HS-27A (cell line): ENCODE measurements at places on chromosomes 3 and 15.
A peak's percentile ranks its signal among the peaks of the same experiment; 100 is the strongest.

DNA sequence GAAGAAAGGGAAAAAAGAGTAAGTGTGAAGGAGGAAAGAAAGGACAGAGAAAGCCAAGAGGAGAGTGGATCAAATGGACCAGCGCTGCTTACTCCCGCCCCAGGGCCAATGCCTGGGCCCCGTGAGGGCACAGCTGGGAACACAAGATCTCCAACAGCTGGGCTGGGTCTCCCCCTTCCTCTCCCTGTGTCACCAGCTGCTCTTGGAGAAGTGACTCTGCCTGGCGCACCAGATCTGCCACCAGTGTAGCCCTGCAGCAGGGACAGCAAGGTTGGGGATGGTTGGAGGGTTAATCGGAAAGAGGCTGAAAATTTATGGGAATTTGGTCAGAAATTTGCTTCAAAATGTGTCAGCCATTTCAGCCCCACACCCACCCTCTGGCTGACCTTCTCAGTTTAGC lies 8.4 kb downstream of the CDAN1 start:
- no peak for DNase-seq

GRCh38 chr3:33645060-33645647 lies 72.9 kb downstream of the CLASP2 start:
- DNase-seq: no peak

DNA sequence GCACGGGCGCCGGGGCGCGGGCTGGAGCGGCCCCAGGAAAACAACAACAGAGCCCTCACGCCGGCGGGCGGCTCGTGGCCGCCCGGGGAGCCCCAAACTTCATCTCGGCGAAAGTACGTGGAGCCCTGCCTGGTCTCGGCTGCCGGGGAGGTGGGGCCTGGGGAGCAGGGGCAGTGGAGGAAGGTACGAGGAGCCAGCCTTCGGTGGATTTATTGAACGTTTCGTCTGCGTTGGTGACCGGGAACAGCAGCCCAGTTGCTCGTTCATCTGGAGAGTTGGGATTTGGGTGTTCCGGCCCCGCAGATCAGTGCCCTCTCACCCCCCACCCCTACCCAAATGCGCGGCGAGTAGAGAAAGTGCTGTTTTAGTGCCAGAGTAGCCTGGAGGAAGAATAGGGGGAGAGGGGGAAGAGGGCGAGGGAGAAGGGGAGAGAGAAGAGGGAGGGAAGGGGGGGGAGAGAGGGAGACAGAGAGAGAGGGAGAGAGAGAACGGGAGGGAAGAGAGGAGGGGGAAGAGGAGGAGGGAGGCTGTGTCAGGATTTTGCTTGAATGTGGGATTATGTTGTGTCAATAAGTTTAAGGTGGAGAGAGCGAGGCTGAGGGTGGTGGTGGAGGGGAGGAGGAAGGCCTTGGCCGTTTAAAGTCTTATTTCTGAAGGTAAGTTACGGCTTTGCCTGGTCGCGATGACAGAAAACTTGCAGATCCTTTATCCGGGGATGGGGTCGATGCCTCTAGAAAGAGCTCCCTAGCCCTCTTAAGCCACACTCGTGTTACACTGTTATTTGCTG lies 970 bp downstream of the BBX start:
- peak; percentile 36 for DNase-seq

DNA sequence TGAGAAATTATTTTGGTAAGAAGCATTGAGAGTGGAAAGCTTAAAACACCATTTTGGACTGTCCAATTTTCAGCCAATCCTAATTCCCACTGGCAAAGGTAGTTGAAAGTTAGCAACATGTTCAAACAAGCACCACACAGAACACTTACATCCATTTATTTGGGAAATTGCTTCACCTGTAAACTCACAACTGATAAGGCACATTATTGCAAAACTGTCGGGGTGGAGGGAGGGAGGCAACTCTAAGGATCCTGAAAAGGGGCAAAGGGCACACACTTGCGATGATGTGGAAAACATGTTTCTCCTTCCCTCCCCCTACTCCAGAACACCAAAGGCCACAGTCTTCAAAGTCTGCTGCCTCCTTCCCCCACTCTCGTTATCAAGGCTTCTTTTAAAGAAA lies 9.4 kb downstream of the TMEM41A start:
- no peak for DNase-seq

DNA sequence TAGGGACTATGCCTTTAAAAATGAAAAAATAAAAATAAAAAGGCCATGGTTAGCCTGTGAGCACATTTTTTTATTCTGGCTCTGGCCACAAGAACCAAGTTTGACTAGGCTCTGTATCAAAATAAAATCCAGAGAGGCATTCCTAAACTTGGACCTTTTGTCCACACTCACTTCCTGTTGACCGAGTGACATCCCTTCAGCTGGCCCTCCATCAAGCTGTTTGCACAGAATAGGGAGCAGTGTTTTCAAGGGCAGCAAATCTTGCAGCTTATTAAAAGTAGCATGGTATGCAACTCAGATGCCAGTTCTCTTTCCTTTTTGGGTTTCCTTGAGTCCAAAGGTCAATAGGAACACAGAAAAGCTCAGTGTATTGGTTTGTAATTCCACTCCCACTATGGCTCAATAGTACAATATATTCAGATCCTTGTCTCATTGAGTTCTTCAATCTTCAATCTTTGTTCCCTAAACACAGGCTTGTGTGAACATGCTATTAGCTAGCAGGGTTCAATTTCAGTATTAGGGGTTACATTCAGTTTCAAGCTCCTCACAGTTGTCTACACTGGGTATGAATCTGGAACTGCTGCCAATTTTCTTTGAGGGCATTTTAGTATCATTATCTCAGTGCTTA lies 244.5 kb downstream of the RBMS3 start:
- no peak for DNase-seq

GRCh38 chr15:39468331-39468730 lies 112.5 kb upstream of the THBS1 start:
- DNase-seq: no peak

- DNase-seq: no peak
Observed at GRCh38 chr15:27017168-27017809, 46.3 kb downstream of the GABRG3 start.

- DNase-seq: no peak
Observed at GRCh38 chr3:144109944-144110343, 138.3 kb downstream of the DIPK2A start.

- DNase-seq: no peak
Observed at GRCh38 chr15:57789225-57789624, 82.7 kb downstream of the POLR2M start.

DNA sequence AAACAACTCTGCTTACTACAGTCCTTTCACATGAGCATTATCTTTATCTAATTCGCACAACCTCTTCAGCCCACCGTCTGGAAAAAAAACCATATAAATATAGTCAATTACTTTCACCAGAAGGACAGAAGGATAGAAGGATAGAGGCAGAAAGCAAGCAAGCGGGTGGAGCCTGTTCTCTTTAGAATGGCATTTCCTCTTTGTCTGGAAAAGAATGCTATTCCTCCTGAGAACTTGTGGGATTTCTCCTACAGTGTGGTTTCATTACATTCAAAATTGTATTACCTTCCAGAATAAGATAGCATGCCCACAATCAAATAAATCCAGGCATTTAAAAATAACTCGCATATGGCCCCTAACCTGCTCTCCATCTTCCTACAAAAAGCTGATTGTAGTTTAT lies 23.1 kb downstream of the SLC30A4 start:
- DNase-seq: no peak

GRCh38 chr3:149299938-149300801 lies 33.3 kb downstream of the TM4SF18 start:
- peak; percentile 92 for DNase-seq

DNA sequence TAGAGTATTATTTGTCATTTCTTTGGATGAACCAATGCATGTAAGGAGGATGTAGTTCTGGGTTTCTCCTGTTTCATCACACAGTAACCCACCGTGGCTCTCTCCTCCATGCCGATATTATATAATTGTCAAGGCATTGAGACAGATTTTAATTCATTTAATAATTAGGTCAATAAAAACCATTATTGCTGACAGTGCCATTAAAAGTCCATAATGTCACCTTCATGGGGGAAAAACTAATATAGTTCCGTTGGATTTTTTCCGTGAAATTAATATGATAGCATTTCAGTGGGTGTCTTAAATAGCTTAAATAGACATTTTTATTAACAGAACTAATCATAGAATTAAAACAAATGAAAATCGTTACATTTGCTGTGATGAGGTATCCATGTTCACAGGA lies 747.7 kb upstream of the CFAP20DC start:
- DNase-seq: no peak

- no peak for DNase-seq
Observed at GRCh38 chr3:24601066-24601939, 106.7 kb upstream of the THRB start.

- DNase-seq: no peak
Observed at GRCh38 chr3:37256447-37256846, 82.1 kb upstream of the LRRFIP2 start.

- DNase-seq: peak; percentile 94
Observed at GRCh38 chr15:66862940-66863335, 160.9 kb downstream of the SMAD6 start.

GRCh38 chr15:68220489-68220888 lies 9.0 kb downstream of the CLN6 start:
- no peak for DNase-seq

GRCh38 chr3:184636741-184637316 lies 75.0 kb downstream of the MAGEF1 start:
- DNase-seq: peak; percentile 14

DNA sequence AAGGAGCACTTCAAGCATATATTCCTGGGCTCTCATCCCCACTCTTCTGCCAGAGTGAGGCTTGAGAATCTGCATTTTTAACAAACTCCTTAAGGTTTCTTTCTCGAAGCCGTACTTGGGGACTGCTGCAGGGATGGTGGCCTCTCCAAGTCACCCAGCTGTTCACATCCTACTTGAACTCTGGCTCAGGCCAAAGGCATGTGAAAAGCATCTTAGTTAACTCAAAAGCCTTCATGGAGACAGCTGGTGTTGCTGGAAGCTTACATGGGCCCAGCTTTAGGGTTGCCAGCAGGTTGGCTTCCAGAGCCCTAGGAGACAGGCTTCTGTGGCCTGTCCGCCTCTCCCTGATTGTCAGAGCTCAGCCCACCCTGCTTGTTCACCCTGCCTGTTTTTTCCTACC lies 139.2 kb downstream of the THSD4 start:
- no peak for DNase-seq

- no peak for DNase-seq
Observed at GRCh38 chr3:148924562-148924961, 59.5 kb downstream of the CPA3 start.

- no peak for DNase-seq
Observed at GRCh38 chr15:28019594-28020309, 79.4 kb downstream of the OCA2 start.

DNA sequence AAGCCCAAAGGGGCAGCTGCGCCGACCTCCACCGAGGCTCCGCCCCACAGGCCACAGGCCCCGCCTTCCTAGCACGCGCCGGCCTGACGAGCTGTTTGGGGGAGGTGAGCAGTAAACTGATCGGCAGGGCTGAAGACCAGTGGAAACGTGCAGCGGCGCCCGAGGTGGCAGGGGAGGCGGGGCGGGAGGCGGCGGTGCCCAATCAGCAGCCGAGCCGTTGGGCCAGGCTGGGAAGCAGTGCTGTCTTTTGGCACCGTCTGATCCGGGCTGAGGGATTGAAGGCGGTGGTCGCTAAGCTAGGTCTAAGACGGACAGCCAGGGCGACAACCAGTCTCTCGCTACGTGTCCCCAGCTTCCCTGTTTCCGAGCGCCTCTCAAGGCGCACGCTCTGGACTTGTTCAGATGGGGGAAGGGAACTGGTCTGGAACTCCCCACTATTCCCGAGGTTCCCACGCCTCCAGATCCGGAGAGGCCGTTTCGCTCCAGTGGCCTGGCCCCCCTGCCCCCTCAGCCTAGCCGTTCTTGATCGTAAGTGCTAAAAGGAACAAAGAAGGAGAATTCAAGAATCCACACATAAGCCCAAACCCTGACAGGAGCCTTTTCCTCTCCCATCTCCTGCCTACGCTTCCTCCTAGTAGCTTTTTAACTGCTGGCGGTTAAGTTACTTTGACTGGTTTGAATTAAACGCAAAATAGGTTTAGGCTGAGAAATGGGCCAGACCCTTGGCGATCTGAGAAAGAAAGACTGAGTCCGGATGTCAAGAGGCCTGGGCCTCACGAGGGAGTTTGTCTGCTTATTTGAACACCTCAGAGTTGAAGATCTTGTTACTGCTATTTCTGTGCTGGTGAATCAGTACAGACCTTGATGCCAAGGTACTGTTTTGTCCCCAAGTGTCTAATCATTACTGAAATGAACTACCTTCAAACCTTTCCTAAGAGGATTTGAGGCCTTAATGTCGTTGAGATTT lies at the start of gene FMN1:
TSS of gene FMN1 (minus strand) at position 11 of the 967 bp plus-strand sequence. CDS start 39,800 bp downstream, outside the sequence.
- DNase-seq: peak; percentile 62

- DNase-seq: no peak
Observed at GRCh38 chr15:66023311-66023972, 154.2 kb downstream of the RAB11A start.

DNA sequence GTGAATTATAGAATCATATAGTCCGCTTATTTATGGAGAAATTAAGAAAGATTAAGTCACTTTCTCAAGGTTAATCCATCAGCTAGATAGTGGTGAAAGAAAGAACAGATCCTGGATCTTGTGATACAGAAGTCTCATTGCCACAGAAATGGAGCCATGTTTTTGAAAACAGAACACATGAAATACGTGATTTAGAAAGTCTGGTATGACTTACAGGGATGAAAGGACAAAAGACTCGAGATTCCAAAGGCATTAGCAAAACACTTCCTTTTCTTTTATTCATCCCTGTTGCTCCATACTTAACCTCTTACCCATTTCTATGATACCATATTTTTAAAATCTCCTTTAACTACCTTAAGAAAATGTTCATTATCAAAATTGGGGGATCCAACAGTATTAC lies 40.0 kb upstream of the TEX9 start:
- DNase-seq: no peak

- no peak for DNase-seq
Observed at GRCh38 chr15:83565553-83566159, 88.3 kb upstream of the ADAMTSL3 start.

GRCh38 chr3:38453913-38454177 lies 155 bp downstream of the ACVR2B start:
- DNase-seq: no peak

DNA sequence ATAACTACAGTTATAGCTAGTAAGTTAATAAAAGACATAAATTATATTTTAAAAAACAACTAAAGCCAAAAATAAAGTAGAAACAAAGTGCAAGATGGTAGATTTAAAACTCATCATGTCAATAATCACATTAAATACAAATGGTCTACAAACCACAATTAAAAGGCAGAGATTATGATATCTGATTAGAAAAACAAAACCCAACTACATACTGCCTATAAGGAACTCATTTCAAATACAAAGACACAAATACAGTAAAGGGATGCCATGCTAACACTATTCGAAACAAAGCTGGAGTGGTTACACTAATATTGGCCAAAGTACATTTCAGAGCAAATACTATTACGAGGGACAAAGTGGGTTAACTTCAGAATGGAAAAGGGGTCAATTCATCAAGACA lies 426.5 kb downstream of the SHQ1 start:
- no peak for DNase-seq

DNA sequence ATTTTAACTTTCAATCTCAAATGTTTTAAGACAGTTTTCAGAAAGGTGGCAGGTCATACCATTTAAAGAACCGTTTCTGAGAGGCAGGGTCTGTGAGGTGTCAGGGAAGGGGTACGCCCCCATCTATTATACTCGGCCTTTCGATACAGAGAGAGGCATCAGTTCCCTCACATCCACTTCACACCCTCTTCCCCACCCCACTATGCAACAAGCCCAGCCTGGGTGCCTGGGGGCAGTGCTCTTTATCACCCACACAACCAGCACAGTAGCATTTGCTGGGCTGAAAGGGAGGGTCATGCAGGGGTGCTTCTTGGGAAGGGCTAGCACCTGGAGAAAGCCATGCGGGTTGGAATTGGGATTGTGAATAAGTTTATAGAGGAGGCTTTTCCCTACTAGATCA lies 56.0 kb upstream of the KCNMB2 start:
- DNase-seq: no peak

- DNase-seq: no peak
Observed at GRCh38 chr3:167872941-167873340, 137.4 kb downstream of the SERPINI1 start.
